ENCODE measurements at places on chromosomes 6 and 20.

DNA sequence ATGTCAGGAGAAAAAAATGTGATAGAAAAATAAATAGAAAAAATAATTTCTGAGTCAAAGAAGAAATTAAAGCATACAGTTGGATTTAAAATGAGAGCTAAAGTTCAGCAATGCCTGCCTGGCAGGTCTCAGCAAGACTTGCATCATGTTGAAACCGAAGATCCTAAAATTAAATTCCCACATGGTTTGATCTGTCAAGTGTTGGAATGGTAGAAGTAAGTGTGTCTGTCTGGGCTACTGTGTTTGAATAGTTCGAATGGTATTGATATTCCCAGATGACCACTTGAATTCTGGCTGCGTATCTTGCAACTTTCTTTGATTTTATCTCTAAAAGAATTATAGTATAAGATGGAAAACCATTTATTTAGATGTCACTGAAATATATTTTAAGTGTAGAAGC is 1349.6 kb downstream of the EPHA7 start:
- peak; percentile 9 for DNase-seq

GRCh38 chr6:164929408-164929977 is 379.9 kb downstream of the C6orf118 start:
- no peak for DNase-seq

GRCh38 chr6:93447874-93448273 is 28.5 kb upstream of the EPHA7 start:
- DNase-seq = no peak

GRCh38 chr6:113649276-113649675 is 207.9 kb upstream of the MARCKS start:
- DNase-seq = peak; percentile 21

DNA sequence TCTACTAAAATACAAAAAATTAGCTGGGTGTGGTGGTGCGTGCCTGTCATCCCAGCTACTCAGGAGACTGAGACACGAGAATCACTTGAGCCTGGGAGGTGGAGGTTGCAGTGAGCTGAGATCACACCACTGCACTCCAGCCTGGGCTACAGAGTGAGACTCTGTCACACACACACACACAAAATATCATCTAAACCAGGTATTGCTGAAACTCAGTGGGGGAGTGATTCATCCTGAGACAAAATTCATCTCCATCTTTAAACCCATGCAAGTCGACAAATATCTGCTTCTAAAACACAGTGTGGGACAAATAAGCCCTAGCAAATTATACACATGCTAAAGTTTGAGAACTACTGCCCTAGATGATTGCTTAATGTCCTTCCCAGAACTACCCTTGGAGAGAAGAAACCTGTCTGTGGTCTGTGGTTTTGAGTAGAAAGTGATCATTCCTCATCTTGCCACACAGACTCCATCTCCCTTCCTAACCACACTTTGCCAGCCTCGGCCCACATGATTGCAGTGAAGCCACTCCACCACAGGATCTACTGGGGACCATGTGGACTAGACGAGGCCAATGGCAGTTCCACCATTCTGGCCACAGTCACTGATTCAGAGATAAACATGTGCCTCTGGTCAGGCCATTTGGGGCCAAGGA is 130.3 kb downstream of the OPRM1 start:
- DNase-seq = no peak

DNA sequence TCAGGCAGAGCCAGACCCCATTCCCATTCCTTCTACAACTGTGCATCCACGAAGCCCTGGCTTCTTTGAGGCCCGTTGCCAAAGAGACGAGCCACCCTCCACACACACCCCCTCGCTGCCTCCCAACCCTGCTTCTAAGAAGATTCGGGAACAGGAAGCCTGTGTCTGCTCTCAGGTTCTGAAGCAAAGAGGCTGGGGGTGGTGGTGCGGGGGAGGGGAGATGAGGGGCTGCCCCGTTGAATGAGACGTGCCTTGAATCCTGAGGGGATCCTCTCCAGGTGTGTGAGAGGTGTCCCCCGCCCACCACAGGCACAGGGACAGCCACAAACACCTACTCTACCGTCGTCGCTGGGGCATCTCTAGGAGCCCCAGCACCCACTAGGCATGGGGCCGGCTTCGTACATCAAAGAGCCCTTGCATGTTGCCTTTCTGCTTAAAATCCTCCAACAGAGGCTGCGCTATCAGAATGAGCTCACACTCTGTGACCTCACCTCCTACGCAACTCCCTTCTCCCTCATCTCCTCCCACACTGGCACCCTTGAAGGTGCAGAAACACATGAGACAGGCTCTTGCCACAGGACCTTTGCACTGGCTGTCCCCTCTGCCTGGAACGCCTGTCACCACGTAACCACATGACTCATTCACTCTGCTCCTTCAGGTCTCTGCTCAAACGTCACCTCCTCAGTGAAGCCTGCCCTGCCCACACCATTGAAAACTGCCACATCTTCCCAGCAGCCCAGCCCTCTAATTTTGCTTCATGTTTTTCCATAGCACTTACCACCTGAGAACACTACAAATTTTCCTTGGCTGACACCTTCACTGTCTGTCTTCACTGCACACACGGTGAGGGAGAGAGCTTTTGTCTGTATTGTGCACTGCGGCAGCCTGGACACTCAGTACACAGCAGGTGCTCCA is 58.5 kb downstream of the PREX1 start:
- DNase-seq = no peak

GRCh38 chr6:63267828-63268227 is 52.0 kb downstream of the LGSN start:
- DNase-seq = no peak

Data from fibroblast of skin of abdomen (primary cell).